ENCODE measurements at places on chromosomes 11 and 22.

DNA sequence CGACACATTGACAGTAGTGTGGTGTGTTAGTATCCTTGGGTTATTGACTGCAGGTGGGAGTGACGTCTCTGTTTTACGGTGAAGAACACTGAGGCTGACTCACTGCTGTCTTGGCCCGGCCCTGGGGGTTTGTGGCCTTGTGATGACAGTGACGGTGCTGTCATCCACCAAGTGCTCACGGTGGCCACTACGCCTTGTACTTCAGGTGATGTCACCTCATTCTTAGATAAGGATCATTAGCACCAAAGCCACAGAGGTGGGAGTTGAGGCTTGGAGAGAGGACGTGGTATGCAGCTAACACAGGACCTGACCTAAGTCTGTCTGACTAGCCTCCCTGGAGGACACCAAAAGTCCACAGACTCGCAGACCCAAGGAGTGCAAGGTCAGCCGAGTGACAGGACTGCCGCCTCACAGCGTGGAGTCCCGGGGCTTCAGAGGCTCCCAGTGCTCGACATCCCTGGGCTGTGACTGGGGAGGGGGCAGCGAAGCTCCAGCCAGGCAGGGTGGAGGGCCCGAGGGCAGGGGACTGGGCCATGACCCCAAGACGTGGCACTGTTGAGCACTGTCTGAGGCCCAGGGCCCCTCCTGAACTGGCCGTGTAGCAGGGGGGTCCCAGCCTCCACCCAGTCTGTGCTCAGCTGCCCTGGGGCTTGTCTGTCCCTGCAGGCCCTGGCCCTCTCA, 56.5 kb downstream of the NAT10 start:
- DNase-seq = no peak

GRCh38 chr11:65609229-65609628, 4.8 kb downstream of the MAP3K11 start:
- no peak for DNase-seq

DNA sequence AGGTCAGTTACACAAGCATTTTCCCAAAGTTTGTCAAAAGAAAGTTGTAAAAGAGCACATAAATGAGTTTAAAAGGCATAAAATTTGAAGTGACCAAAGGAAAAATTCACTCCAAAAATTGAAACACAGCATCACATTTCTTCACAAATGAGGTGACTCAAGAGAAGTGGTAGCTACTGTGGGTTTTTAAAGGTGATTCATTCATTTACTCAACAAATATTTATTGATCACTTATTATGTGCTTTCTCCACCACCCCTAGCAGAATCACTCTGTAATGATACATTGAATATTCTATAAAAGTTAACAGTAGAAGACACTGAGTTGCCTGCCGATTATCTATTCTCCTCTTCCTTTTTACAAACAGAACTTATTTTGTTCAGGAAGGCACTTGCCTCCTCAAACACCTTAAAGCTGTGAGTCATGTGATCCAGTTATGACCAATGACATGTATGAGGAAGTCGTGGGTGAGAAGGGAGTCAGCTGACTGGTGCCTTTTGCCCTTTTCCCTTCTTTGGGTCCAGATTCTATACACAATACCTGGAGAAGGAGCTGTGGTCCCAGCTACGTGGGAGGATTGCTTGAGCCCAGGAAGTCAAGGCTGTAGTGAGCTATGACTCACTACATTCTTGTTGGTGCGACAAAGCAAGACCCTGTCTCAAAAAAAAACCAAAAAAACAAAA, 67.7 kb upstream of the CLNS1A start:
- no peak for DNase-seq

GRCh38 chr11:64766881-64767280, 7.1 kb upstream of the PYGM start:
- DNase-seq = no peak

DNA sequence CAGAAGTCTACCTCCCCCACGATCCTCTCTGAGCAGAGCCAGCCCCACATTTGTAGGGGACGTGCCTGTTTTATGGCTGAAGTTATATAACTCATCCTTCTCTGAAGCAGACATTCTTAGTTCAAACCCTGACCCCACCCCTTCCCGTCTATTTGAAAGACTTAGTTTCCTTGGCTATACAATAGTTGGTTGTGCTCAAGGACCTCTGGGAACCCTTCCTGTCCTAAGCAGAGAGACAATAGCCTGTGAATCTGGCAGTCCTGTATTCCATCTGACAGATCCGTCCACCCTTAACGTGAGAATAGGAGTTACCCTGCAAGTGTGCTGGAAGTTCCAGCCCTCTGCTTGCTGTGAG, 75.2 kb downstream of the MN1 start:
- no peak for DNase-seq

DNA sequence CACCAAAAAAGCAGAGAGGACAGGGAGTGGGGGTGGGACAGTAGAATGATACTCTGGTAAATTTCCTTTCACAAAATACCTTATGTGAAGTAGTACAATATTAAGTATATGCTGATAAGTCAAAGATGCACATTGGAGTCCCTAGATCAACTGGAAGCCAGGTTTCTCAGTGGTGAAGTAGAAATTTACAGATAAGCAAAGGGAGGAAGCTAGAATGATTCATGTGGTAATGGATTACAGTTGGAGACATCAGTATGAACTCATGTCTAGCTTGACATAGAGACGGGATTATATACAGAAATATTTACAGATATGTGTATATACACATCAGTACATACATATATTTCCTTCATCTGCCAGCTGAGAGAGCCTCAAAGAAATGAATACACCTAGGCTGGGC, 21.5 kb downstream of the PLEKHB1 start:
- no peak for DNase-seq

GRCh38 chr11:10405865-10406592, 49.0 kb upstream of the AMPD3 start:
- DNase-seq = no peak

DNA sequence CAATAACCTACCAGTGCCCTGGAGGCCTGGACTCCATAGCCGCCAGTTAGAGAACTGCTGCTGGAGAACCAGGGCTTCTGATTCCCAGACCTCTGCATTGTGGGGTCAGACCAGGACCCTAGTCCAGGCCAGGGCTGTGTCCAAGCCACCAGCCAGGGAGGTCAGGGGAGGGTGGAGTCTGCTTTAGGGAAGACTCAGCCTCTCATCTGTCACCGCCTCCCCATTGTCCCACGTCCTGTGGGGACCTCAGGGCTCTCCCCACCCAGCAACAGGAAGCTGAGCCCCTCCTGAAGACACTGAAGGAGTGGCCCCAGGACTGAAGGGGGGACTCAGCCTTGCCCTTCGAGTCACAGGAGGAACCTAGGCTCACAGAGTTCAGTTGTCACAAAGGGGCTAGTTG, 41.2 kb downstream of the PDE2A start:
- DNase-seq = no peak

DNA sequence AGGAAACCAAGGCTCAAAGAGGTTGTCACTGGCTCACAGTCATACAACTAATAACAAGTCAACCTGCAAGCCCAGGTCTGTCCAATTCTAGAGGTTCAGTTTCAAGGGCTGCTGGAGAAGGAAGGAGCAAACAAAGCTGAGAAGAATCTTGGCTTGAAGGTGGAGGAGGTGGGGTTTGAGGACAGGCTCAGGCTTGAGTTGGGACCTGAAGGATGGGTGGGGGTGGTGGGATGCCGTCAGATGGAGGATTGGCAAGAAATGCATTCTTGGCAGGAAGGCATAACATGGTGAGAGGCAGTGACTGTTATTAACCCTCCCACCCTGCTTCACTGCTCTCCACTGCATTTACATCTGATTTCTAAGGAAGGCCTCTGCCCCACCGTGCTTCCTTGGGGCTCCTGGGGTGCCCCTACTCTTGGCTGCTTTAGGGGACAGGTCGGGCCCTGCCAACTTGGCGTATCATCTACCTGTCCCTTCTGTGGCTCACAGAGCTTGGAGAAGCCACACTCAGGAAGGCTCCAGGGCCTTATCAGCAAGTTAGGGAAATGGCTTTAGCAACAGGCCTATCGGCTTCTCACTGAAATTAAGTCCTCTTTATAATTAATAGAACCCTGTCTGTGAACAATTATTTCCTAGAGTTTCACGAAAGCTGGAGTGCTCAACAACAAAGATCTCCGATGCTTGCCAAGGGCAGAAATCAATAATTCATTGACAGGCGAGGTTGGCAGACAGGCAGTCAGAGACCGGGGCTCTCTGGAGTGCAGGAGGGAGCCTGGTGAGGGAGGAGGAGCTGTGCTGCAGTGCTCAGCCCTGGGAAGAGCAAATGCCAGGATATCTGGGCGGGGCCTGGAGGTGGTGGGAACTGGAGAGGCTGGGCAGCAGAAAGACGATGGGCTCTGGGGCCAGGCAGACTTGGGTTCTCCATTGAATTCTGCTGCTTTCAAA, 84.9 kb upstream of the NARS2 start:
- no peak for DNase-seq

- DNase-seq = no peak
Observed at GRCh38 chr11:32829680-32830412, at the start of gene PRRG4. Gene PRRG4 (plus strand): TSS chr11:32829927. CDS start chr11:32830530, 603 bp downstream.

GRCh38 chr22:37831472-37831871, 8.3 kb downstream of the GALR3 start:
- no peak for DNase-seq
